ENCODE measurements at places on chromosomes 5 and 9.

DNA sequence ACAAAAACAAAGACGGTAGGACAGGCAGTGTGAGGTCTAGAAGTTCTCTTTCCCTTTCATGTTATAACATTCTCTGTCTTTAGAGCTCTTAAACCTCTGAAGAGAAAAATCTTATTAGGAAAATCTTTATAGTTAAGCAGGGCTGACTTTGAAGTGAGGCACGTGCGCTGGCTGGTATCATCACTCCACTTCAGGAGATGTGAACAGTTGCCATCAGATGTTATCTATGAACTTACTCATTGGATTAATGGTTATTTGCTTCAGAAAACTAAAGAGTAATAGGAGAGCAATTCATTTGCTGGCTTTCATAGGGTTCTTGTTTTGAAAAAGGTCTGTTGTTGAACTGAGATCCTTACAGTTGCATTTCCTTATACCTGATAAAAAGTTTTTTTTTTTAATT is 25.7 kb downstream of the LRRTM2 start:
- DNase-seq = no peak

DNA sequence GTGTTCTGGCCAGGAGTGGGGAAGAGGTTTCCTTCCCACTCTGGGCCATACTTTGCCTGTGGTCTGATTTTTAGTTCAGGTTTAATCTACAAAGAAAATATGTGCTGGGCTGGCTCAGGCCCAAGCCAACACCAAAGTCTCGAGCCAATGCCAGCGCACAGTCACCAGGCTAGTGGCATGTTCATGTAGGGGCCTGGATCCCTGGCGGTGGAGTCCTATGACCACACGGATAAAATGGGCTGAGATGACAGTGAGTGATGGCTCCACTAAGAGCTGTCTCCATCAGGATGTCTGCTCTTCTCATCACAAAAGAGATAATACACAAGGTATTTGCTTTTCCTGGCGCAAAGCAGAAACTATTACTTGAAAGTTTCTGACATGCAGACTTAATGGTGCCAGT is 92.9 kb upstream of the PTPN3 start:
- no peak for DNase-seq

GRCh38 chr5:132854301-132854700 is 12.0 kb downstream of the GDF9 start:
- no peak for DNase-seq

DNA sequence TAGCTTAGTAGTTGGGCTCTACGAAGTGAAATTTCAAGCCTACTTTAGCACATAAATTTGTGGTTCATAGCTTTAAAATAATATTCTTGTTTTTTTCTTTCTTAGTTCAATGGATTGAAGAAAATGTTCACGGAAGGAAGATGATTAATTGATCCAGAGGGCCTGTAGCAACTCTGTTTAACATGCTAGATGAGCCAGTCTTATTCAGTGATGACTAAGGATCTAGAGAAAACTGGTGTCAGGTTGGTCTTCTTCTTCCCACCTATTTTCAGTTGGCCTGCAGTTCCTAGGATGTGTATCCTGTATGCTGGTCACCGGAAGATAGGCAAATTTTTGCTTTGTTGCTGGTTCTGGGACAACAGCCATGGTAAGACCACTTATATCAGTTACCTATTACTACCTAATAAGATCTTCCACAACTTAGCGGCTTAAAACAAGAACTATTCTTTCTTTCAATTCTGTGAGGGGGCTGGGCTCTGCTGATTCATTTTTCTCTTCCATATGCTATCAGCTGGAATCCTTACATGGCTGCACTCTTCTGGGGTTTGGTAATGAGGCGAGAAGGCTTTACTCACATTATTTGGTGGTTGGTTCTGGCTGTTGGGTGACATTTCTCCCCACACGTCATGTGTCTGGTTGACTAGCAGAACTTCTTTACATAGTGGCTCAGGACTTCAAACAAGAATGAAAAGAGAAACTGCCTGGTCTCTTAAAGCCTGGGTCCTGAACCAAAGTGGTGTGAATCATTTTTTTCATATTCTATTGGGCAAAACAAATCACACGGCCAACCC is 182.7 kb upstream of the ACTBL2 start:
- no peak for DNase-seq

DNA sequence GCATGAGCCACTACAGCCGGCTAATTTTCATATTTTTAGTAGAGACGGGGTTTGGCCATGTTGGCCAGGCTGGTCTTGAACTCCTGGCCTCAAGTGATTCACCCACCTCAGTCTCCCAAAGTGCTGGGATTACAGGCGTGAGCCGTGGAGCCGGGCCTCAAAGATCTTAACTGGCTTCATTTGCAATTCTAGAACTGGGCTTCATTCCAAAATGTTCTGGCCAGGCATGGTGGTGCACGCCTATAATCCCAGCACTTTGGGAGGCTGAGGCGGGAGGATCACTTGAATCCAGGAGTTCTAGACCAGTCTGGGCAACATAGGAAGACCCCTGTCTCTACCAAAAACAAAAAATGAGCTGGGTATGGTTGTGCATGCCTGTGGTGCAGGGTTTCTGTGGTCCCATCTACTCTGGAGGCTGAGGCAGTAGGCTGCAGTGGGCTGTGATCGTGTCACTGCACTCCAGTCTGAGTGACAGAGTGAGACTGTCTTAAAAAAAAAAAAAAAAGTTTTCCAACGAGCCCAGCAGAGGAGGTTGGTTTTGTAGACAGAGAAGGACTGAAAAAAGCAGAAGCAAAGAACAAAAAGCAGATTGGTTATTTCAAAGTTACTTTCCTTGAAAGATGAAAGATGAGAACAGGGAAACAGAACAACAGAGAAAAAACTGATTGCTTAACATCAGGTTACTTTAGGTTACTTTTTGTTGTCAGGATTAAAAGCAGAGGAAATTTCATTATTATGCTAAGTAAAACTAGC is 78.2 kb downstream of the ANKRD55 start:
- DNase-seq = no peak

Measured in stimulated activated CD4-positive, alpha-beta T cell treated with anti-CD3 and anti-CD28 coated beads, Interleukin-2, amount 100 ng/mL, for 24 hours (primary cell).